ENCODE measurements at places on chromosomes 1 and 21. TPM values are rescaled to one million over a fixed set of nuclear protein-coding genes. Genes with fewer than 3 reads are reported as not detected.

DNA sequence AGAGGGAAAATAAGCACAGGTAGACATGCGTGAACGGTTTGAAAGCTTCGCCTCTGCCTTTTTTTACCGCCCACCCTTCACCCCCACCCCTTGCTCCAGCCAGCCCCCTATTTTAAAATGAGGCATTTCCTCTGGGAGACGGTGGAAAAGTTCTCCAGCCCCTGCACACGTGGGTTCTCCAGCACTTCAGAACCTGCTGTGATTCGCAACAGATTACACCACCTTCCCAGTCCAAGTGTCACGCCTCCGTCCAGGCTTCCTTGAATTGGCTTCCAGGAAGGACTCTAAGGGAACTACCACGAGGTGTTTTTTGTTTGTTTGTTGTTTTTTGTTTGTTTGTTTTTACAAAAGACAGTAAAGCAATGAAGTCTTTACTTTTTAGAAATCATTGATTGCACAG lies 2.6 kb downstream of the LRRC7 start:
- no peak for DNase-seq

DNA sequence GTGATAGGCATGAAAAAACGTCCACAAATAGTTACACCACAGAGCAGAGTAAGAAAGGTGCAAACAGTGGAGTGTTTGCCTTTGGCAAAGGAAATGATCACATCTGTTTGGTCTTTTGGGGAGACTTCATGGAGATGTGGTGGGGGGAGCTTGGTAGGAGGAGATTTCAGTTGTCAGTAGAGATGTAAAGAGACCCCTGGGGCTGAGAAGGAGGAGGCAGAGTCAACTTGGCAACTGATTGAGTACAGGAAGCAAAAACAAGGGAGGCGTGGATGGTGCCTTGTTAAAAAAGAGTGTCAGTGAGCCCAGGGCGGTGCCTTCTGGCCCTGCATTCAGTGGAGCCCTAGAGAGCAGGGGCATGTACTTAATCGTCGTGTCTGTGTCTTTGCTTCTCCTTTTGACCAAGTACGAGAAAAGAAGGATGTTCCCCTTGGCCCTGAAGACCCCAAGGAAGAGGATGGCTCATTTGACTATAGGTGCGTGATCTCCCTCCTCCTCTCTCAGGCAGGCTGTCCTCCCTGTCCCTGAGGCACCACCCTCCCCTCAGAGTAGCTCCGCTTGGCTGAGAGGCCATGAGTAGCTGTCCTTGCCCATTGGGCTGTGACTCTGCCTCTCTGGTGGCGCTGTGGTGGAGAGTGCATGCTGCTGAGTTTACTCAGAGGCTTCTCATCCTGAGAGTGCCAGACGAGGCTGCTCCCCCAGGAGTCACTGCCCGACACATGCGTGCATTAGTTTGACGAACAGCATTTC lies 30.4 kb upstream of the CNTN2 start:
- no peak for DNase-seq

Gene KCNJ15
- 1.4 TPM for total RNA-seq

GRCh38 chr1:94504601-94505000 lies 37.0 kb downstream of the F3 start:
- DNase-seq, result no peak

- no peak for DNase-seq
Measured at GRCh38 chr21:28723646-28724045, 269.0 kb downstream of the LTN1 start.

GRCh38 chr21:43192501-43193081 lies 23.8 kb downstream of the CRYAA start:
- DNase-seq, result peak; percentile 38

- no peak for DNase-seq
Measured at GRCh38 chr1:214685906-214686305, 82.9 kb downstream of the CENPF start.

Gene THEM5
- total RNA-seq, result not detected

Gene GRIK3
- total RNA-seq, result 0.29 TPM

GRCh38 chr1:48066936-48067335 lies 69.8 kb upstream of the TRABD2B start:
- DNase-seq, result no peak

Gene IBA57
- 8.7 TPM for total RNA-seq

Gene MIXL1
- not detected for total RNA-seq

Gene PER3
- 15.0 TPM for total RNA-seq

- DNase-seq, result no peak
Measured at GRCh38 chr21:16370186-16370585, 640.4 kb downstream of the USP25 start.

- DNase-seq, result no peak
Measured at GRCh38 chr21:42398436-42399028, 2.7 kb upstream of the TMPRSS3 start.

DNA sequence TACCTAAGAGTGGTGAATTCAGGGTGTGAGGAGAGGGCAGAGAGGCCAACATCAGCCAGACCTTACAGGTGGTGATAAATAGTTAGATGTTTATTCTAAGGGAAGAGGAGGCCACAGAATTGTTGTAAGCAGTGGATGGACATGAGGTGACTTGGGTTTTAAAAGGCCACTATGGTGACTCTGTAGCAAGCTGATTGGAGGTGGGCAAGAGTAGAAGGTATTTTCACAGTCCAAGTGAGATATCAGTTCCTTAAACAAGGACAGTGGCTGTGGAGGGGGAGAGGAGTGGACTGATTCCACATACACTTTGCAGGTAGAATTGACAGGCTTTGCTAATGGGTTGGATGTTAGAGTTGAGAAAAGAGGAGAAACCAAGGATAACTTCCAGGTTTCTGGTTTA lies 60.8 kb upstream of the CLDN14 start:
- DNase-seq, result no peak

DNA sequence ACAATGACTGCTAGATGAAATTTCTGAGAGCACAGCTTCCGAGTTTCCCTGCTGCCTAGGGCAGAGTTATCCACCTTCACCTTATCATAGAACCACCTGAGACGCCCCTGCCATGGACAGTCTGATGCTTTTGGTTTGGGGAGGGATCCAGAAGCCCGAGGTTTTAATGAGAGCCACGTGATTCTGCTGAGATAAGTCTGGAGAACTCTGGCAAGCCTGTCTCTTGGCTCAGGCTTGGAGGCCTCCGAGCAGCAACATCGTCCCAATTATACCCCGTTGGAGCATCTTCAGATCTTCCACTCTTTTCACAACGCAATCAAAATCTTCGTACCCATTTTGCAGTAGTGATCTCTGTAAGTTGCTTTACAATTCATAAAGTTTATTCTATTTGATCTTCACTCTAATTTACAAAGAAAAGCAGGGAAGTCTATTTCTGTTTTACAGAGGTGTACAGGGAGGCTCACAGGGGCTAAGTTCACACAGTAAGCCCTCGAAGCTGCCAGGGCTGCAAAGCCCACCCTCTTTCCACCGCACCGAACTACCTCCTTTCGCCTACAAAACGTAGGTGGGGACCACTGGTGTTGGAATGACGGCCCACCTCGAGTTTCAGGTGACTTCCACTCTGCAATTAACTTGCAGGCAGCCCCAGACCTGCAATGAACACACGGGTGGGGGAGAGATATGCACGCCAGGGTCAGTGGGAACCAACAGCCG lies 513 bp upstream of the HHAT start:
- DNase-seq, result no peak

Gene TTC3
- total RNA-seq, result 34.5 TPM

DNA sequence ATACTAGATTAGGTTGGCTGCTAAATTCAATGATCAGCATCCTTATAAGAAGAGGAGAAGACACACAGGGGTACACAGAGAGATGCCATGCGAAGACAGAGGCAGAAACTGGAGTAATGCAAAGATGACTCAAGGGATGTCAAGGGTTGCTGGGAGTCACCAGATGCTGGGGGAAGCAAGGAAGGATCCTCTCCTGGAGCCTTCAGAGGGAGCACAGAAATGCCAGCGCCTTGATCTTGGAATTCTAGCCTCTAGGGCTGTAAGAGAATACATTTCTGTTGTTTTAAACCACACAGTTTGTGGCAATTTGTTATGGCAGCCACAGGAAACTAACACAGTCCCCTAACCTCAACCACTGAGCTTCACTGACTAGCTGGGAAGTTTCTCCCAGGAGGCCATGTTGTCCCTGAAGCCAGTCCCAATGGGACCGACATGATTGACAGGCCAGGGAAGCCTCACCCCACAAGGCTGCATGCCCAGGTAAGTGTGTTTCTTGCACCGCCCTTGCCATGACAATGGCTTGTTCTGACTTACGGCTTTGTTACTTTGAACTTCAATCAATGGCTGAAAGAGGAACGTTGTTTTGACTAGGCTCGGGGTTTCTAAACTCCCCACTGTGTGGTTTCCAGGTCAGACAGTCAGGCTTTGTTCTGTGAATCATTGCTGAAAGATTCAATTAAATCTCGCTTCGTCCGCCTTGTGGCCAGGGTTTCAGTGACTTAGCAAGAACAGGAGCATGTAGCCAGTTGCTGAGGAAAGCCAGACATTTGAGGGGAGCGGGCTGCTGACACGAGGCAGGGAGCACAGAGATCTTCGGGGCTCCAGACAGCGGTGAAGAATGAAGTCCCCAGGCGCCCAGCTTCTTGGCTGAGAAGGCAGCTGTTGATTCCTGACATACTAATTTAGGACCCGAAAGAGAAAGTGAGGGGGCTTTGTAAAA lies 62.3 kb downstream of the RUNX1 start:
- no peak for DNase-seq

GRCh38 chr1:86854352-86854751 lies 59.6 kb downstream of the SELENOF start:
- DNase-seq, result no peak

- no peak for DNase-seq
Measured at GRCh38 chr1:26597629-26598039, 68.1 kb downstream of the RPS6KA1 start.

Gene PLA2G2F
- total RNA-seq, result not detected

GRCh38 chr1:54002544-54003248 lies 15.3 kb downstream of the LDLRAD1 start:
- no peak for DNase-seq

DNA sequence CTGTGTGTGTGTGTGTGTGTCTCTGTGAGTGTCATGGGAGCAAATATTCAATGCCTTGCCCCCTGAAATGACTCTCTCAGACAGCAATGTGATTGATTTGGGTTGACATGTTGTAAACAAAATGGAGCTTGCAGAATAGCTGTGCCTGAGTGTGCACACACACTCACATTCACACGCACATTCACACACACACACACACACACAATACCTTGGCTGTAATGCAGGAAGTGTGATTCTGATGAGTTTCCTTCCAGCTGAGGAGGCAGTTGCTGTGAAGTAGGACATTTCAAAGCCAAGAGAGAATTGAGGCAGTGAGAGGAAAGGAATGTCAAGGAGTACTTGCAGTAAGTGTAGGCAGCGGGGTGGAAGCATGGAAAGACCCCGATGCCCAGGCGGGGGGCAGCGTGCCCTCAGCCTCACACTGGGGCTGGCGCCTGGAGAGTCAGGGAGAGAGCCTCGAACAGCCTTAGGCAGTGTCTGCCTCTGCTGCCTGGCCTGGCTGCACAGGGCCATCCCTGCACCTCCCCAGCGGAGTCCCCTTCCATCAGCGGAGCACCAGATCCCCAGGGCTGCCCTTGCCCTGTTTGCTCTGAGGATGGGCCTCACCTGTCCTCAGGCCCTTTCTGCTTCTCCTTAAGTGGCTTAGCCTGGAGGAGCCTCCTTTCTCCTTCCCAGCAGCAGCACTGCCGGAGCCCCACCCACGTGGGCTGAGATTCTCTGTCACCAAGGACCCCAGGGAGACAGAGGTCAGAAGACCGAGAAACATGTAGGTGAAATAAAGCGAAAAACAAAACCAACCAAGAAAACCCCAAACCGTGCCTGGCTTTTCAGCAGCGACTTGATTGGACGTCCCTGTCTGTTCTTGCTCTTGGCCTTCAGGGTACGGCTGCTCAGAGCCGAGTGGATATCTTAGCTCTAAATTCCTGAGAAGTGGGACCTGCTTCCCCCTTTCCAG lies 9.2 kb downstream of the VASH2 start:
- DNase-seq, result no peak

Gene TNFRSF1B
- total RNA-seq, result 11.2 TPM

Measured in heart left ventricle (tissue), 16 donors.